Stimulated activated CD4-positive, alpha-beta T cell treated with anti-CD3 and anti-CD28 coated beads, Interleukin-15, amount 100 ng/mL, for 48 hours (primary cell): ENCODE measurements at places on chromosomes 11 and 22.

DNA sequence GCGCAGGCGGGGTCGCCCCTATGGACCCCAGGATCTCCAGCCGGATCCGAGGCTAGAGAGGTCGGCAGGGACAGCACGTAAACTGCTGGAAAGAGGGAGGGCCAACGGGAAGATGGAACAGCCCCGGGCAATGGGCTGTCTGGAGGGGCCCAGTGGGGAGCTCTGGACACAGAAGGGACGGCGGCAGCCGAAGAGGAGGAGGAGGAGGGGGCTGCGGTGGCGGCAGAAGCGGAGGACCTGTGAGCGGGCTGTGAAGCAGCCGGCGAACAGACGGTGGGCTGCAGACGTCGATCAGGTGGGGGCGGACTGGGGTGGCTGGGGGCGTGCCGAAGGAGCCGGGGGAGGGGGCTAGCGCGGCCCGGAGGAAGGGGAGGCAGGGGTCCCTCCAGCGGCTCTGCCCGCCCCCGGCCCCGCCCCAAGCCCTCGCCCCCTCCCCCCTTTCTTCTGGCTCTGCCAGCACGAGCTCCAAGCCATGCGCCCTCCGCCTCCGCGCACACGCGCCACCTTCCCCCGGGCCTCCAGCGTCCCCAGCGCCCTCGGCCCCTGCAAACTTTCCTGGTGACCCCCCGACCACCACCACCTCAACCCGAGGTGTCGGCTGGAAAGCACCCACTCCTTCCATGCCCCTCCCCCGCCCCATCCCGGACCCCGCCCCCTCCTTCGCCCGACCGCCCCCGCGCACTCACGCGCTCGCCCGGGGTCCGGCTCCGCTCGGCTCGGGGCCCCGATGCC lies 432 bp downstream of the TNKS1BP1 start:
- no peak for DNase-seq

- no peak for DNase-seq
Observed at GRCh38 chr11:2314525-2315394, 12.9 kb downstream of the TSPAN32 start.

- DNase-seq, result no peak
Observed at GRCh38 chr11:125952559-125952958, 6.7 kb downstream of the VSIG10L2 start.

GRCh38 chr11:121755191-121755590 lies 302.4 kb upstream of the SORL1-AS1 start:
- DNase-seq, result no peak

DNA sequence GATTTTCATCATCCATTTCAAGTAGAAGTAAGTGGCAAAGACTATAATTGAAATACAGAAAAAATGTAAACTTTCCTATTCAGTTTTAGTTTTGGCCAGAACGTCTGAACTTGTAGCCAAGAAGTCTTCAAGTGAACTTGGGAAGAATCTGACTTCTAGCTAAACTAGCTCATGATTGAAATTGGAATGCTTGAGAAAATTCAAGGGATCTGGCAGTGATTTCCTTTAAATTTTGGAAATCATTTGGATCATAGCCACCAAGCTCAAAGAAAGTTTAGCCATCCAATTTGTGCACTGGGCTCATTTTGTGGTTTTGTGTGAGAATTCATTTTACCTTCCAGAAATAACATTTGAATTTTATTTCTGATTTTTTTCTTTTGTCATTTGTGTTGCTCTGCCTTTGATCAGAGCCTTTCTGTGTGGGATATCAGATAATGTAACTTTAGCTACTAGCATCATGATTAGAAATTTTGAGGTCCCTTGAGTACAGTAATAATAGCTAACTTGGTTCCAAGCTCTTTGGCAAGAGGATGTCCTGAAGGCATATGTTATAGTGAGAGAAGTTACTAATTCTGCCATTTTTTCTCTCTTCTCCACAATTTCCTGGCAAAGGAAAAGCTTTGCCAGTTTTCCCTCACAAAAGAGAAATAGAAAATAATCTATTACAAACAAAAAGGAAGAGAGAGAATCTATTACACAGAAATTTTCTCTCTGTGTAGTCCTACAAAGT lies 2123.7 kb upstream of the RAG2 start:
- DNase-seq, result no peak

DNA sequence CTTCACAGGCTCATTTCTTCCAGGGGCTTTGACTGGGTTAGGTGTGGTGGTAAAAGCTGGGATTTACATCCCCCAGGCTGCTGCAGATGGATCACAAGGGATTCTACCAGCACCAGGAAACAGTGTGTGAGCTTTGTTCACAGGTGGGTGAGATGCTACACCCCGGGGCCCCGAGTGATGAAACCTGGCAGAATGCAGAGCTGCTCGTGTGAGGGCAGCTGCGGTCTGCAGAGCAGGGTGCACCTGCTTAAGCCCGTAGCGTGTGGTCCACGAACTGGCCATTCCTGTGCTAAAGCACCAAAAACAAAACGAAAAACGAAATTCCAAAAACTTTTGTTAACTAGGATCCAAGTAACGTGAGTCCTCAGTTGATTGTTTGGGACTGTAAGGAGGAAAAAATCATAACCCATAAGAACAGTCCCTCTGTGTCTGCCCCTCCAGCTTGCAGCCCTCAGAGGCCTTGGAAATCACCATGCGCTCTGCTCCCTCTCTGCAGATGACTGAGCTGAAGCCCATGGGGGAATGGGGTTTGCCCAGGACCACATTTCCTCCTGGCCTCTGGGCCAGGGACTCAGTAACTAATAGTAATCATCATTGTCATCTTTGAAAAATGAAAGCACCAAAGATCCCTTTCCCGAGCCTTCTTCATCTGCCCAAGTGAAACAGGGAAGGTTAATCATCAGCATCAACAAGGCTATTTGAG lies 24.6 kb downstream of the ELF5 start:
- no peak for DNase-seq

GRCh38 chr22:45344334-45344733 lies 34.6 kb downstream of the FAM118A start:
- no peak for DNase-seq

- DNase-seq, result no peak
Observed at GRCh38 chr11:3201677-3202181, 16.9 kb downstream of the MRGPRG start.

GRCh38 chr11:88188932-88189253 lies 13.7 kb upstream of the RAB38 start:
- DNase-seq, result no peak

GRCh38 chr11:13073119-13073981 lies 64.2 kb downstream of the RASSF10 start:
- no peak for DNase-seq

DNA sequence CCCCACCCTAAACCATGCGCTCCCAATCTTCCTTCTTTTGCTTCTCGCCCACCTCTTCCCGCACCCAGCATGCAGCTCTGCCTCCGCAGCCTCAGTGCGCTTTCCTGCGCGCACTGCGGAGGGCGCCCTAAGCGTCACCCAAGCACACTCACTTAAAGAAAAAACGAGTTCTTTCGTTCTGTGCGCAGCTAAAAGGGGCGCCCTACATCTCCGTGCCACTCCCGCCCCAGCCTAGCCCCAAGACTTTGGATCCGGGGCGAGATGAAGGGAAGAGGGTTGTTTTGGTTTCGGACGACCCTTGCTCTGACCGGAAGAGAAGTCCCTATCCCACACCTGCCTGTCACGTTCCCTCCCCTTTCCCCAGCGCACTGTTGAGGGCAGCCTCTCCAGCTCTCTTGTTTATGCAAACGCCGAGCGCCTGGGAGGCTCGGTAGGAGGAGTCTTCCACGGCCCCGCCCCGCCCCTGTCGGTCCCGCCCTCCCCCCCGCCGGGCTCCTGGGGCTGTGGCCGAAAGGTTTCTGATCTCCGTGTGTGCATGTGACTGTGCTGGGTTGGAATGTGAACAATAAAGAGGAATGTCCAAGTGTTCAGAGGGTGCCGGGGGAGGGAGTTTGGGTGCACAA lies 5.3 kb downstream of the VSIG2 start:
- peak; percentile 52 for DNase-seq

DNA sequence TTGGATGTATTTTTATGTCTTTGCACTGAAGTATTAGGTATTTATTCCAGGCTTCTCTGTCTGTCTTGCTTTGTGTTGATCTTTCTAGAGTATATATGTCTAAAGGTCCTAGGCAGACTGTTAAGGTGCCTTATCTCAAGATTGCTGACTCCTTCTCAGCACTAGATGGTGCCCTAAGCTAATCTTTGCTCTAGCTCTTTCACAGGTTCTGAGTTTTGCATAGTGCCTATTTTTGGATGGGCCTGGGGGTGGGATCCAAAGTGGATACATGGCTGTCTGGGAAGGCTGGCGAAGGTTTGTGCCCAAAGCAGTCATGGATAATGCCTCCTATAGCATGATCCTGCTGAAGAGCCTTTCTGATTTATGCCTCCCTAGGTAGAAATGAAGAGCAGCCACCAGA lies 154.9 kb downstream of the TRPC6 start:
- DNase-seq, result no peak

- no peak for DNase-seq
Observed at GRCh38 chr11:78851878-78852586, 277.4 kb upstream of the NARS2 start.

- DNase-seq, result no peak
Observed at GRCh38 chr11:123742031-123742723, 717 bp upstream of the ZNF202 start.

DNA sequence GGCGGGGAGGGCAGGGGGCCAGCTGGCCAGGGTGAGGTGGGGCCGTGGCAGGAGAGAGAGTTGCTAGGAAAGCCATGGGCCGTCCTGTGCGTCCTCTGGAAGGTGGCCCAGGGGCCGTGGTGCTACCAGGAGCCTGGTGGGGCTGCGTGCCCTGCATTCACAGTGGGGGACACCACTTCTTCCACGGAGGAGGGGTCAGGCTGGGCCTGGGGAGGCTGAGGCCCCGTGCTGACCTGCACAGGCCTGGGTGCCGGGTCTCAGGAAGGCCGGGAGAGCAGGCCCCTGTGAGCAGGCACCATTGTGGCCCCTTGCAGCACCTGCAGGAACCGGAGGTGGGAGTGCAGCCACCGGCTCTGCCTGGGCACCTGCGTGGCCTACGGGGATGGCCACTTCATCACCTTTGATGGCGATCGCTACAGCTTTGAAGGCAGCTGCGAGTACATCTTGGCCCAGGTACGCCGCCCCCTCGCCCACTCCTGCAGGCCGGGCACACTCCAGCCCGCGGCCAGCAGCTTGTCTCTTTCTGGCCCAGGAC lies 12.0 kb downstream of the MUC5B start:
- no peak for DNase-seq

- peak; percentile 50 for DNase-seq
Observed at GRCh38 chr22:38504731-38505540, 1.2 kb downstream of the DDX17 start.

DNA sequence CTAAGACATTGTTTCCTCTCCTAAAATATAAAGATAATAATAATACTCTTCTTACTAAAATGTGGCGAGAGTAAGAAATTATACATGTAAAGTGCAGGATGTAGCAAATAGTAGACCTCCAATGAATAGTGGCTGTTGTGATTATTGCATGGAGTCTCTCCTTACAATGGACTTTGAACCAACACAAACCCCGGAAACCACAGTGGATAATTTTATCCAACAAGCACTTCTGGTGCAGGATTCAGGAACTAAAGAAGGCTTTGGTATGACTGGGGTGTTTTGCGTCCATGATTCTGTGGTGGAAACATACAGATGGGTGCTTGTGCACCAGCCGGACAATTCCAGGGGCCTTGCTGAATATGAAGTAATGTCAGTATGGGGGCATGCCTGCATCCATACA lies 146.4 kb upstream of the UBASH3B start:
- no peak for DNase-seq

DNA sequence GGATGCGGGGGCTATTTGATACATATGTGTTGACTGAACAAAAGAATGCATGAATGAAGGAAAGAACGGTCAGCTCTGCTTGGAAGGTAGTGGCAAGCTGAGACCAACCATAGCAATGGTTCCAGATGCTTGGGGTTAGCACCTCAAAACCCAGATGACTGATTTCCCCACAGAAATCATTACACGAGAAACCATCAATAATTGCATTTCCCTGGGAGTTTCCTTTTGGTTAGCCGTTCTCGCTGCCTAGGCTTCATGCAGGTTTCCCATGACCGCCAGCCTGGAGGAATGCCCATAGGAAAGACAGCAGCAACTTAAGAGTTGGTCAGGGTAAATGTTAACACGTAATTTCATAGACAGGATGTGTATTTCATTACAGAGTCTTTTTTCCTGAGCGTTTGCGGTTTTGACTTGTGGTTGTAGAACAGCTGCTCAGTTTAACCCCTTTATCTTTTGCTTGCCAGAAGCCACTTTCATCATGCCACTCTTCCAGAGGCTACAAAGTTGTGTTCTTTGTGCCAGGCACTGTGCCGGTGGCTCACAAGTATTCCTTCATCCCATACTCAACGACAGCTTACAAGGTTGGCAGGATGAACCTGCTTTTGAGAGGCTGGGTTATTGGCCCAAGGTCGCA lies 2.8 kb downstream of the IL17RA start:
- DNase-seq, result no peak

DNA sequence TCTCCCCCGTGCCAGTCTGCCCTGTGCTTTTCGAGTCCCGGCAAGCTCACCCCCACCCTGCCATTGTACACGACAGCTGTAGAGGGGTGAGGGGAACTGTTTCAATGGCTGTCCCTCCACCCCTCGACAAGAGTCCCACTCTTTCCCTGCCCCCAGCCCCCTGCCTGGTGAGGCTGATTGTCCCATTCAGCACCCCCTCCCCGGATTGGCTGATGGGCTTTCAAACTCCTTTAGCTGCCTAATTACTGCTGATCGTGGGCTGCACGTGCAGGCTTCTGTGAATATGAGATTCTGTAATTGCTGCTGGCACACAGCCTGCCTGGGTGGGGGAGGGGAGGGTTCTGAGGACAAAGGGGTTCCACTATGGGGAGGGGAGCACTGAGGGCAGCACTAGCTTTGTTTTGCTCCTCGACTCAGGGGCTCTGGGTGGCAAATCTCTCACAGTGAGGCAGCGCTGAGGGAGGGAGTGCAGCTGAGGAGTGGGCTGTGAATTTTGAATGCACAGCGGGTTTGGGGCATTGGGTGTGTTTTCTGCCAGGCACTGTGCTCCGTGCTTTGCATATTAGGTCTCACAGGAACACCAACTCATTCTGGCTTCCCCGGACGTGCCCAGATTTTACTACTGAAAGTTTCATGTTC lies 42.6 kb upstream of the ACCSL start:
- no peak for DNase-seq

GRCh38 chr11:124663861-124664260 lies 9.7 kb downstream of the SIAE start:
- DNase-seq, result no peak

GRCh38 chr11:27786331-27786730 lies 86.1 kb upstream of the BDNF start:
- no peak for DNase-seq

- DNase-seq, result no peak
Observed at GRCh38 chr11:1650034-1650917, 20.7 kb downstream of the KRTAP5-5 start.

DNA sequence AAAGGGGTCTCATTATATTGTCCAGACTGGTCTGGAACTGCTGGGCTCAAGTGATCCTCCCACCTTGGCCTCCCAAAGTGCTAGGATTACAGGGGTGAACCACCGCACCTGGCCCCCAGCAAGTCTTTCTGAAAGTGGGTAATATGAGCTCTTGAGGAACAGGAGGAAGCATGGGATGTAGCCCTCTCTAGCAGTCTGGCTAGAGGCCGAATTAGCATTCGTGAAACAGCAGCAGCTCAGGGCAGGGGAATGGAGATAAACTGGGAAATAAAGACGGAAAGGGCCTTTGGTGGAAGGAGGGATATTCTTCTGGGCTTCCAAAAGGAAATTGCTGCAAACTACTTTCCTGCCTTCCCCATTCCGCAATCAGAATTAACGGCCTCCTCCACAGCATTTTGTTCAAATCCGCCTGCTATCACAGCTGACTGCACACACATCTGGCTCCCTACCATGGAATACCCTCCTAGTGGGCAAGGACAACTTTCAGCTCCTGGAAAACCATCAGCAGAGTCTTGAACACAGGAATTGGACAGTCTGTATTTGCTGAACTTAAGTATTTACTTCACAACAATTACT lies 44.3 kb downstream of the MICAL3 start:
- DNase-seq, result no peak
